ENCODE measurements at places on chromosomes 3 and 15. TPM values are rescaled to one million over a fixed set of nuclear protein-coding genes. Genes with fewer than 3 reads are reported as not detected.

The WDR5B gene
- total RNA-seq = 6.2 TPM

The ILDR1 gene
- 2.9 TPM for total RNA-seq

The IL5RA gene
- total RNA-seq = not detected

The ARNT2 gene
- 5.4 TPM for total RNA-seq

The SHF gene
- total RNA-seq = 2.0 TPM

The CD80 gene
- 0.26 TPM for total RNA-seq

The ISL2 gene
- total RNA-seq = not detected

The CCR8 gene
- not detected for total RNA-seq

DNA sequence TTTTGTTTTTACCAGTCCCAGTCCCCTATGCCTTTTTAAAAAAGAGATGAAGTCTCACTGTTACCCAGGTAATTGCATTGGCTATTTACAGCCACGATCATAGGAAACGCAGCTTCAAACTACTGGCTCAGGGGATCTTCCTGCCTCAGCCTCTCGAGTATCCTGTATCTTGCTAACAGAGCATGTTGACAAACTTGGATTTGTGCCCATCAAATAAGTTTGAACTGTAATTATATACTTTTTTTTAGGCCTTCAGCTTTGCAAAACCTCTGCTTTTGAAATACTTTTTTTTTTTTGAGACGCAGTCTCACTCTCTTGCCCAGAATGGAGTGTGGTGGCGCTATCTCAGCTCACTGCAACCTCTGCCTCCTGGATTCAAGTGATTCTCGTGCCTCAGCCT, 3.0 kb upstream of the EDEM1 start:
- no peak overlapping the region for H3K27ac ChIP-seq
- H3K4me3 ChIP-seq = no peak overlapping the region
- H3K4me1 ChIP-seq = peaks cover 13% of the 10 kb centered on the region
- no peaks in the 10 kb centered on the region for H3K36me3 ChIP-seq

GRCh38 chr3:68210635-68211034, 556.2 kb upstream of the SUCLG2 start:
- no peaks in the 10 kb centered on the region for H3K4me1 ChIP-seq
- no peak overlapping the region for H3K4me3 ChIP-seq
- DNase-seq = no peak
- no peaks in the 10 kb centered on the region for H3K36me3 ChIP-seq
- H3K27me3 ChIP-seq = no peaks in the 10 kb centered on the region
- no peak overlapping the region for H3K27ac ChIP-seq

DNA sequence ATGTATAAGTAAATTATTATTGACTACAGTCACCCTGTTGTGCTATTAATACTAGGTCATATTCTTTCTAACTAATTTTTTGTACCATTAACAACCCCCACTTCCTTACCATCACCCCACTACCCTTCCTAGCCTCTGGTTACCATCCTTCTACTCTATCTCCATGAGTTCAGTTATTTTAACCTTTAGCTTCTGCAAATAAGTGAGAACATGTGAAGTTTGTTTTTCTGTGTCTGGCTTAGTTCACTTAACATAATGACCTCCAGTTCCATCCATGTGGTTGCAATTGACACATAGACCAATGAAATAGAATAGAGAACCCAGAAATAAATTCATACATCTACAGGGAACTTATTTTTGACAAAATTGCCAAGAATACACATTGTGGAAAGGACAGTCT, 55.4 kb upstream of the CHRNB4 start:
- H3K27ac ChIP-seq = no peak overlapping the region
- H3K36me3 ChIP-seq = no peaks in the 10 kb centered on the region

DNA sequence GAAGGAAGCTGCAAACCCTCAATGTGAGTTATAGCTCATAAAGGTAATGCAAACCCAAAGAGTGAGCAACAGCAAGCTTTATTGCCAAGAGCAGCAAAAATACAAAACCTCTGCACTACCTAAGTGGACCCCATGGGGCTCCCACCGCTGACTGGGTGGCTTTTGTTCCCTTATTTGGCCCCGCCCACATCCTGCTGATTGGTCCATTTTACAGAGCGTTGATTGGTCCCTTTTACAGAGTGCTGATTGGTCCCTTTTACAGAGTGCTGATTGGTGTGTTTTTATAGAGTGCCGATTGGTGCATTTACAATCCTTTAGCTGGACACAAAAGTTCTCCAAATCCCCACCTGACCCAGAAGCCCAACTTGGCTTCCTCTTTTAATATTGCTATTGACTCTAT, 154.5 kb upstream of the NSMCE3 start:
- H3K36me3 ChIP-seq = no peaks in the 10 kb centered on the region
- H3K4me3 ChIP-seq = no peak overlapping the region
- H3K27ac ChIP-seq = no peak overlapping the region
- DNase-seq = no peak

- DNase-seq = no peak
- H3K27ac ChIP-seq = no peak overlapping the region
- H3K4me3 ChIP-seq = no peak overlapping the region
- H3K27me3 ChIP-seq = no peaks in the 10 kb centered on the region
Observed at GRCh38 chr3:31958701-31959152, 22.3 kb downstream of the OSBPL10 start.

DNA sequence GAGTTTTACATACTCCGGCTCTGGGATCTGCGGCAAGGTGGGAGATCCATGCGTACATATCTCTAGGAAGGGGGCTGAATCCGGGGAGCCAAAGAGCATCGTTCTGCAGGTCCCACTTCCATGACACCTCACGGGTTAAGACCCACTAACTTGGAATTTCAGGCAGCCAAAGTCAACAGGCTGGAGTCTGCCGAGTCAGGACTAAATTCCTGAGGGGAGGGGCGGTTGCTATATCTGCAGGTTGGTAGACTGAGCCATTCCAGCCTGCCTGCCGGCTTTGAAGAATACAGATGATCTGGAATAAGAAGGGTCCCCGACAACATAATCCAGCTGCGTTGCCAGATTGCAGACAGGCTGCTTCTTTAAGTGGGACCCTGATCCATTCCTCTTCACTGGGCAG, 65.4 kb upstream of the PEX5L start:
- H3K4me3 ChIP-seq = no peak overlapping the region
- no peak for DNase-seq
- no peaks in the 10 kb centered on the region for H3K36me3 ChIP-seq
- no peaks in the 10 kb centered on the region for H3K27me3 ChIP-seq
- H3K4me1 ChIP-seq = no peaks in the 10 kb centered on the region
- H3K27ac ChIP-seq = no peak overlapping the region

DNA sequence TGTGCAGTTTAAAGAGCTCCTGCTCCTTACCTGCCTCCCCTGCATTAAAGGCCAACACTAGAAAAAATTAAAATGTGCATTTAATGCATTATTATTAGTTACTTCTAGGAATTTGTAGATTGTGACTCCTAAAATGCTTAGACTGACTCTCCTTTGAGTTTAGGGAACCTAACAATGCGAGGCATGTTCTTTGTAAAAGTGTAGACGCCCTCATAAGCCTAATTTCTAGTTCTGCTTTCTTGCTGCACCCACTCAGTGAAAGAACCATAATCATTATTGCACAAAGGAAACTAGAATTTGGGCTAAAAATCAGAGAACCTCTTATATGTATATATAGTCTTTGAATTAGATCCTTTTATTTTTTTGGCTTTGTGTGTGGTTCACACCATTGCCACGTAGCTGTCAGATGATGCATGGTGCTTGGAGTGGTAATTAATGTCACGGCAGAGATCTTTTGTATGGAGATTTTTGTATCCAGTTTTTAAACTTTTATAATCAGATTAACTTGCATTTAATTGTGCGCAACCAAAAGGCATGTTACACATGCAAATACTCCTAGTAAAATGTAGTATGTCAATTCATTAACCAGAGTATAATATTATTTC, 710 bp downstream of the ABHD10 start:
- DNase-seq = no peak
- H3K4me1 ChIP-seq = peaks cover 29% of the 10 kb centered on the region
- H3K36me3 ChIP-seq = no peaks in the 10 kb centered on the region
- peak overlapping the region; percentile 94 for H3K4me3 ChIP-seq
- no peaks in the 10 kb centered on the region for H3K27me3 ChIP-seq

- H3K4me1 ChIP-seq = peaks cover under 1% of the 10 kb centered on the region
- no peak overlapping the region for H3K4me3 ChIP-seq
- no peaks in the 10 kb centered on the region for H3K27me3 ChIP-seq
- H3K36me3 ChIP-seq = no peaks in the 10 kb centered on the region
- no peak overlapping the region for H3K27ac ChIP-seq
Observed at GRCh38 chr3:72452745-72453144, 395.5 kb downstream of the SHQ1 start.

DNA sequence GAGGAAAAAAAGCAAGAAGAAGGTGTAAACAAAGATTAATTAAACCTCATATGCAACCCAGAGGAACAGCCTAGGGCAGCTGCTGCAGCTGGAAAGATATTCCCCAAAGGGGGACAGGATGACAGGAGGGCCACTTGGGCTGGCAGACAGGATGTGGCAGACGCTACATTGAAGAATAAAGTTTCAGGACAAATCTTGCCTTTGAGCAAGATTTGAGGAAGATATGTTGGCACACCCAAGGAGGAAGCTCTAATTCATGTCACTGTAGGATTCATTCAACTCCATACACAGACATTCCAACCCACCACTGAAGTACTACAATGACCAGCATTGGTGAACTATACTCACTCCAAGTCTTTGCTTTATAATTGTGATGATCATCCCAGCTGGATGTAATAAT, 504.0 kb downstream of the SHQ1 start:
- no peaks in the 10 kb centered on the region for H3K4me1 ChIP-seq
- H3K36me3 ChIP-seq = no peaks in the 10 kb centered on the region
- no peak for DNase-seq
- no peaks in the 10 kb centered on the region for H3K27me3 ChIP-seq

DNA sequence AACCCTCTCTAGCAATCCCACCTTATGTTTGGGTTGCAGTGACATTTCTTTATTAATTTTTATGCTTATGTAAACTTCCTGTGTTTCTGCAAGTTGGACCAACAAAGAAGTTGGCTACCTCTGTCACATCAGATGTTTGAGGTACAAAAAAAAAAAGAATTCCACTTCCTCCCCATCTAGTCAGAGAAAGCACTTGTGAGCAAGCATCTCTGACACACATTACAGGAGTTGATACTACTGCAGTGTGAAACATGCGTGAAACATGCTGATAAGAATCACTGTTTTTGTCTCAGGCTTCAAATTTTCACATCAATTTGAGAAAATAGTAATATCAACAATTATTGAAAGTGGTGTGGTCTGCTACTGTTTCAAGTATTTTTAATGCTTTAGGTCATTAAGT, 1.3 kb downstream of the SCAANT1 start:
- H3K4me3 ChIP-seq = no peak overlapping the region
- H3K27me3 ChIP-seq = no peaks in the 10 kb centered on the region
- H3K4me1 ChIP-seq = peaks cover 39% of the 10 kb centered on the region
- no peaks in the 10 kb centered on the region for H3K36me3 ChIP-seq
- no peak for DNase-seq
- H3K27ac ChIP-seq = peak overlapping the region; percentile 99

GRCh38 chr3:61666615-61667330, 105.4 kb downstream of the PTPRG start:
- no peak overlapping the region for H3K4me3 ChIP-seq
- no peaks in the 10 kb centered on the region for H3K36me3 ChIP-seq
- H3K27me3 ChIP-seq = no peaks in the 10 kb centered on the region
- no peaks in the 10 kb centered on the region for H3K4me1 ChIP-seq
- H3K27ac ChIP-seq = no peak overlapping the region

GRCh38 chr3:61134532-61134931, 116.7 kb downstream of the FHIT start:
- H3K27me3 ChIP-seq = no peaks in the 10 kb centered on the region
- no peak overlapping the region for H3K27ac ChIP-seq
- H3K4me3 ChIP-seq = no peak overlapping the region
- no peaks in the 10 kb centered on the region for H3K36me3 ChIP-seq
- DNase-seq = no peak

- H3K36me3 ChIP-seq = no peaks in the 10 kb centered on the region
- DNase-seq = no peak
- no peak overlapping the region for H3K4me3 ChIP-seq
- no peaks in the 10 kb centered on the region for H3K27me3 ChIP-seq
Observed at GRCh38 chr15:48283396-48284145, 47.7 kb upstream of the DUT start.

DNA sequence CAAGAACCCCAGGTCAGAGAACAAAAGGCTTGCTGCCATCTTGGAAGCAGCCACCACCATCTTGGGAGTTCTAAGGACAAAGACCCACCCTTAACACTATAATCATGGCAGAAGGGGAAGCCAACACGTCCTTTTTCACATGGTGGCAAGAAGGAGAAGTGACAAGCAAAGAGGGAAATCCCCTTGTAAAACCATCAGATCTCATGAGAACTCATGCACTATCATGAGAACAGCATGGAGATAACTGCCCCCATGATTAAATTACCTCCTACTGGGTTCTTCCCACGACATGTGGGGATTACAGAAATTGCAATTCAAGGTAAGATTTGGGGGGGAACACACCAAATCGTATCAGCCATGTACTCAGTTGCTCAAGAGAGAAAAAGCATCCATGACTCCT, 21.1 kb upstream of the GBE1 start:
- peaks cover 8% of the 10 kb centered on the region for H3K4me1 ChIP-seq
- H3K36me3 ChIP-seq = no peaks in the 10 kb centered on the region
- H3K4me3 ChIP-seq = no peak overlapping the region
- H3K27me3 ChIP-seq = no peaks in the 10 kb centered on the region
- no peak for DNase-seq
